ENCODE measurements at places on chromosomes 7 and 10.

GRCh38 chr10:83848677-83849076 is 290.6 kb upstream of the GHITM start:
- DNase-seq, result no peak

GRCh38 chr7:151642746-151643145 is 123.1 kb upstream of the RHEB start:
- DNase-seq, result no peak

- DNase-seq, result no peak
Observed at GRCh38 chr7:93198472-93198871, 27.8 kb downstream of the HEPACAM2 start.

DNA sequence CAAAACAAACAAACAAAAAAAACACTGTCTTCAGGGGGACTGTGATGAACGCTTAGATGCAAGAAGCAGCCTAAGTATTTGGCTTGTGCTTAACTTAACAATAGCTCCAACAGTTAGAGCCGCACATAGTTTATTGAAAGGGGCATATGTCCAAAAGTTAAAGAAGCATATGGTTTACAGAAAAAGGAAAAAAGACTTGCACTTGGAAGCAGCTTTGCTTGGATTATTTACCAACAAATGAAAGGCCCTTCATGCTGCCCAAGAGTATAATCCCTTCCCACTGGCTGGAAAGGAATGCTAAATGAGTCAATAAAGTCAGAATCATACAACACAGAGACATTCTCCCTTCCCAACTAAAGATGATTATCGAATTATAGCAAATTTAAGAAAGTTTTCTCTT is 77.9 kb downstream of the GLI3 start:
- no peak for DNase-seq

Measured in T-helper 9 cell (primary cell).